Right lung (tissue), 10 donors: ENCODE measurements at places on chromosomes 11 and 22. TPM values are rescaled to one million over a fixed set of nuclear protein-coding genes. Genes with fewer than 3 reads are reported as not detected.

The DCHS1 gene
- 41.3 TPM for polyA plus RNA-seq

The TAF1D gene
- polyA plus RNA-seq = 131 TPM

The TMEM45B gene
- 3.6 TPM for polyA plus RNA-seq

The ZPR1 gene
- 53.7 TPM for polyA plus RNA-seq

The CLTCL1 gene
- polyA plus RNA-seq = 9.0 TPM

The C11orf87 gene
- polyA plus RNA-seq = 0.03 TPM

The GGTLC2 gene
- polyA plus RNA-seq = 0.25 TPM

The SPI1 gene
- 4.0 TPM for polyA plus RNA-seq

The CCDC116 gene
- 0.90 TPM for polyA plus RNA-seq

The FAM83F gene
- polyA plus RNA-seq = 0.19 TPM

The P2RX3 gene
- 0.20 TPM for polyA plus RNA-seq

The HBG1 gene
- polyA plus RNA-seq = 15.8 TPM

DNA sequence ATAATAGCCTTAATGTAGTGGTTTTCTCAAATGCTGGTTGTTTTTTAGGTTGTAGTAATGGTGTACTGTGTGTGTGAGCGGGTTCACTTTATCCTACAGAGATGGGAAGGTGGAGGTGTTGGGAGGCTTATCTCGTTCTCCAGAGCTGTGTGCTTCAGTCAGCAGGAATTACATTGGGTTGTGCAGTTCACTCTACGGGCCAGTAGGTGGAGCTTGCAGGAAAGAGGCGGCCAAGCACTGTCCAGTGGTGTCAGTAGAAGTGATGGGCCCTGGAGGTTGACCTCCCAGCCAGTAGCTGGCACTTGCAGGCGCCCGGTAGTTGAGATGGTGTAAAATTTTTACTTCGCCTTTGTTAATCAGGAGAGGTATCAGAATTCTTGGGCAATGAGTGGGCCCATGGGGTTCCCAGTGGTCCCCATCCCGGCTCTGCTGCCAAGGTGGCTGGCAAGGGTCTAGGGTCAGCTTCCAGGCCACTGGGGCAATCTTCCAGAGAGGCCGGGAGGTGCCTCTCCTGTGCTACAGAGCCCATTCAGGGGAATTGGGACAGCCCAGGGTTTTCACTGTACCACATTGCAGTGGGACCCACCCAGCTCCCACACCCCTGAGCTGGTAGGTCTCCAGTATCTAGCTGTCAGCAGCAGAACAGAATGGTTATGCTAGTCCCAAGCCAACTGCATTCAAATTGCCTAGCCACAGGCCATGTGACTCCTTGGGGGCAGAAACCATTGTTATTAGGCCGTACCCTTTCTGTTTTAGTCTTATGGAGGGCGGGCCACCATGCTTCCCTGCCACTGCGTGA lies 43.9 kb downstream of the BIRC2 start:
- DNase-seq = no peak

- DNase-seq = no peak
Measured at GRCh38 chr11:28366549-28367346, 258.6 kb downstream of the METTL15 start.

DNA sequence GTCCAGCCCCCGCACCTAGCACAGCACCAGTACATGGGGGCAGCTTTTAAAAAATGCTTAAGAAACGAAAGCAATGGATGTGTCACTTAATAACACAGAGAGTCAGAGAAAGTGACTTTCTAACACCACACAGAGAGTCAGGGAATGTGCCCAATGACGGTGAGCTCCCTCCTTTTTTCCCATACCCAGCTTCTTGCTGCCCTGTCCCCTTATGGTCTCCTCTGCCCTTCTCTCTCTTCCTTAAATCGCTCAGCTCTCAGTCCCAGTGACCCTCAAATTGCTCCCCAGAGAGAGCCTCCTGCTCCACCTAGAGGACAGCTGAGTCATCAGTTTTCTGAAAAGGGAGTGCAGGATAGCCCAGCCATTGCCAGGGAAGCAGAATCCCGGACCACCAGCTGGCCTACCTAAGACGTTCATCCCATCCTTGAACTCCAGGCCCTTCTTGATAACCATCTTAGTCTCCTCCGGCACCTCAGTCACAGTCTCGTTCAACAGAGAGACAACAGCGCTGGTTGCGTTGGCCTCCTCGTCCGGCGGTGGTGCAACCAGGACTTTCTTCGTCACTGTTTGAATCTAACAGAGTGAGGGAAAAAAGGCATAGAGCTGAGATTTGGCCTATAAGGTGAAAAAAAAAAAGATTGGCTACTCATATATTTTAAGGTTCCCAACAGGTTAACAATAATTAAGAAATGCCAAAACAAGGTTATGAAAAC lies 113.5 kb downstream of the SLC1A2 start:
- DNase-seq = peak; percentile 51

GRCh38 chr11:68041617-68042218 lies 2.9 kb downstream of the TCIRG1 start:
- DNase-seq = no peak

DNA sequence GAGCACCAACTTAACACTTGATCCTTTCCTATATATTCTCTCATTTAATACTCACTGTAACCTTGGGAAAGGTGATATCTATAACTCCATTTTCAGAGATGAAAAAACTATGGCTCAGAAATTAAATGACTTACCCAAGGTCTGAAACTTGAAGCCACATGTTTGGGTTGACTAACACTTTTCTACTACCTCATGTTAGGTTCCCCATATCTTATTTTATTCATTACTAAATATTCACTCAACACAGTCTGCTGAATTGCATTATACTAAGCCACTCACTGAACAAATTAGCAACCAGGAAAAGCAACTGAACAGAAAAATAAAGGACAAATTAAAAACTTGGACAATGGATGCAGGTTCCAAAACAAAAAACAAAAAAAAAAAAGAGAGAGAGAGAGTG lies 59.9 kb downstream of the FAM168A start:
- DNase-seq = no peak

DNA sequence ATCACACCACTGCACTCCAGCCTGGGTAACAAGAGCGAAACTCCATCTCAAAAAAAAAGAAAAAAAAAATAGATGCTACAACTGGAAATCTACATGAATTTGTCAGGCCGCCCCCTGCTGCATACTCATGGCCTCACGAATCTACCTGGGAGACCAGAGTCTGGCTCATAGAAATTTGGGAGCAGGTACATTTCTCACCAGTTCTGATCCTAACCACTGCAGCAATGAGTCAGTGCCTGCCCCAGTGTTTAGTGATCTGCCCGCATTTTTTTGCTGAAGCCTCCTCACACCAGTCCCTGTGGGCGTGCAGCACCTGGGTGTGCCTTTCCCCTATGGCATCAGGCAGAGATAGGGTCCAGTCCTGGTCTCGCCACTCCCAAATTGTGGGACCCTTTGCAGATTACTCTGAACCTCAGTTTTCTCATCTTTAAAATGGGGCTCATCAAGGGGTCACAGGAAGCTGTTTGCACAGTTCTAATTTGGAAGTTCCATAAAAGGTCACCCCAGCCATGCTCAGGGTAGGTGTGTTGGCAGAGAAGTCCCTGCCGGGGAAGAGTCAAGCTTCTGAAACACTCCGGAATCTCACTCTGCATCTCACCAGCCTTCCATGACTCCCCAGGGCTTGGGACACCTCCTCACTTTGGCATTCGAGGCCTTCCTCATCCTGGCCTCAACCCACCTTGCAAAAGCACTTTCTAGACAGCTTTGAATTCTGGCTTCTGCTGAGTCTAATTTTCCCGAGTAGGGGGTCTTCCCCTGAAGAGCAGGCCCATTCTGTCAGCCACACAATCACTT lies 39.3 kb upstream of the LINC01488 start:
- no peak for DNase-seq

DNA sequence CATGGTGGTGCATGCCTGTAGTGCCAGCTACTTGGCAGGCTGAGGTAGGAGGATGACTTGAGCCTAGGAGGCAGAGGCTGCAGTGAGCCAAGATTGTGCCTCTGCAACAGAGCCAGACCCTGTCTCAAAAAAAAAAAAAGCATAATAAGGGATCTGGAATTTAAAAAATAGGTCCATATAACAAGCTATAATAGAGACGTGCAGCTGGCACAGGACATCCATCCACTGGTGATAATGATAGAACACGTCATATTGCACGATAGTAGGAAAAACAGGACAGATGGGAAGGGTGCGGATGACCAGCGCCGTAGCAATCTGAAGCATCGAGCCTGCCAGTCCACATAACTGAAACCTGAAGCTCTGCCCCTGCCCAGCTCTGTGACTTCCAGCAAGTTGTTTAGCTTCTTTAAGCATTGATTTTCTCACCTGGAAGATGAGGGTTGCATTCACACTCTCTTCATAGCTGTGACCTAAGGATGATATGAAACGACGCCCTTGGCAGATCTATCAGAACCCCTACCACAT lies 60.3 kb upstream of the PRODH start:
- no peak for DNase-seq

- no peak for DNase-seq
Measured at GRCh38 chr11:112366777-112367176, 106.1 kb upstream of the PLET1 start.

GRCh38 chr11:69010964-69011623 lies 2.0 kb downstream of the MRGPRF start:
- DNase-seq = peak; percentile 84

- no peak for DNase-seq
Measured at GRCh38 chr11:40280159-40281051, 1179.0 kb downstream of the LRRC4C start.

DNA sequence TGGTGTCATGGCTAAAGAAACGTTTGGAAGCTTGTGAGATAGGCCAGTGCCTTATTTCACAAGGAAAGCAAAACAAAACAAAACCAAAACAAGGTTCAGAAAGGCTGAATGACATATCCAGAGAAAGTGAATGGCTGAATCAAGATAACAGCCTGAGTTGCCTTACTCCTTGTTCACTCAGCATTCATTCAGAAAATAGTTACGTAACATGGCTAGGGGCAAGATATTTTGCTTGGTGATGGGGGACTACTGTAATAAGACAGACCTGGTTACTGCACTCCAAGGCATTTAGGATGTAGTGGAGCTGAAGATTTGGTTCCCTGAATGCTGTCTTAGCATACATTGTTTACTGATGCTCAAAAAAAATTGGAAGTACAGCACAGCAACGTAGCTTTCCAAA lies 47.7 kb downstream of the C11orf91 start:
- DNase-seq = no peak

DNA sequence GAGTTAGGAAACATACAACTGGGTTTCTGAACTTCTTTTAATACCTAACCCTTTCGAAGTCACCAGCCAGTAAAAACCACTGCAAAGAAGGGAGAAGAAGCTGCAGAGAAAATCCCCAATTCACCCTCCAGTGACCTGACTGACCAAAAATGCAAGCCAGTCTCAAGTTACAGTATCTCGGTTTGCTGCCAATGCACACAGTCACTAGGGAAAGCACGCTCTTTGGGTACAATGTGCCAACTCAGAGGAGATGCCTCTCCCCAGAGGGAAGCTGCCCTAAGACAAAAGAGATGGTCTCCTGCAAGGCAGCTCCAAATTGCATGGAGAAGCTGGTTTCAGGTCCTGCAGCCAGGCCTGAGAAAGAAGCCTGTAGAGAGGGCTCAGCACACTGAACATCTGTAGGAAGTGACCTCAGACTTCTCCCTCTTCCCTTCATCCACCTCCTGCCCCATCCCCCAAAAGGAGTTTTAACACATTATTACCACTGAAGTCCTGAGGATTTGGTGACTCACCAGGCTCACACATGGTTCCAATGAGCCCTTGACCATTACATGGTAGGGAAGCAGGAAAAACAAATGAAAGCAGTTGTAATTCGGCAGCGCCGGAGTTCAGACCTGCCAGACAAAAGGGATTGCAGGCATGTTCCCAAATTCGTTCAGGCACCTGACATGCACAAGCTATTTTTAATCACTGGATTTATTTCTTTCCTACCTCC lies 90.1 kb downstream of the ETS1 start:
- no peak for DNase-seq
